ENCODE measurements at places on chromosomes 4 and X. TPM values are rescaled to one million over a fixed set of nuclear protein-coding genes. Genes with fewer than 3 reads are reported as not detected.
A peak's percentile ranks its signal among the peaks of the same experiment; 100 is the strongest.

Gene OFD1
- total RNA-seq = 14.3 TPM

DNA sequence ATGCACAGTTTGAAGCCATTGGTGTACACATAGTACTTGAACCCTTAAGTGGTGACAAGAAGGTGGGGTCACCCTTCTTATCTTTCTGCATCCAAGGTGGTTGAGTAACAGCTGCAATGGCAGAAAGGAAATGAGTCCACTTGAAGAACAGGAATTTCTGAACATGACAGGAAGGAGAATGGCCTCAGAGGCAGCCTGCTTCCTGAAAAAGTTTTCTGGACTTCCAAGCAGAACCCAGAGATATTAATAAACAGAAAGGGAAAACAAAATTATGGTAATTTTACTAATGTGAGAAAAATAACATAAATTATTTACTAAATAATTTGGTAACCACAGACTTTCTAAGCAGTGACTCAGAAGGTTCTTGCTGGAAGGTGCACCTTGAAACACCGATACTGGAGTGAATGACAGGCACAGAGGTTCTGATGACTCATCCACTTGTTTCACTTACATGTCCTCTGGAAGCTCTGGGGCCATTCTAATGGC, 119.9 kb upstream of the HS3ST1 start:
- DNase-seq = no peak

GRCh38 chr4:137685357-137685756, 153.1 kb upstream of the PCDH18 start:
- DNase-seq = no peak

Gene TMEM150C
- 0.42 TPM for total RNA-seq

- no peak for DNase-seq
Measured at GRCh38 chrX:110684653-110685052, 111.0 kb downstream of the CHRDL1 start.

Gene TLR2
- total RNA-seq = 0.73 TPM

DNA sequence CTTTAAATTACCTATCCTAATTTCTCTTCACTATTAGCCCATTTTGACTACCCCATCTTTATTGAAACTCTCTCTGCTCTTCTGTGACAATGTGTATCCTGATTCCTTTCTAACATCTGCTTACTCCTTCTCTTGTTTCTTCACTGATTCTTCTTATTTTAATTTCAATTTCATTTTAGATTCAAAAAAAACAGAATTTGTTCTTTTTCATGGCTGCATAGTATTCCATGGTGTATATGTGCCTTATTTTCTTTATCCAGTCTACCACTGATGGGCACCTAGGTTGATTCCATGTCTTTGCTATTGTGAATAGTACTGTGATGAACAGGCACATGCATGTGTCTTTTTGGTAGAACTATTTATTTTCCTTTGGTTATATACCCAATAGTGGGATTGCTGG, 120.0 kb upstream of the VAMP7 start:
- no peak for DNase-seq

DNA sequence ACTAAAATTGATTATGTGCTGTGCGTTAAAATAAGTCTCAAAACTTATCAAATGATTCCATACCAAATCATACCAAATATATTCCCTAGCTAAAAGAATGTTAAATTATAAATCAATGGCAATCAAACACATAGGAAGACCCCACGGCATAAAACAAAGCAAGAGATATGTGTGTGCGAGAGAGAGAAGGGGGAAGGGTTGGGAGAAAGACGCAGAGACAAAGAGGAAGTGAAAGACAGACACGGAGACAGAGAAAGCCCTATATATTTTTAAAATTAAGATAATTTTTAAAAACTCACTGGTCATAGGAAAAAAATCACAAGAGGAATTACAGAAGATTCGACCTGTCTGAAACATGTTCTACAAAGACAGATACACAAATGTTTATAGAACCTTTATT, 371.4 kb downstream of the NLGN4X start:
- no peak for DNase-seq

DNA sequence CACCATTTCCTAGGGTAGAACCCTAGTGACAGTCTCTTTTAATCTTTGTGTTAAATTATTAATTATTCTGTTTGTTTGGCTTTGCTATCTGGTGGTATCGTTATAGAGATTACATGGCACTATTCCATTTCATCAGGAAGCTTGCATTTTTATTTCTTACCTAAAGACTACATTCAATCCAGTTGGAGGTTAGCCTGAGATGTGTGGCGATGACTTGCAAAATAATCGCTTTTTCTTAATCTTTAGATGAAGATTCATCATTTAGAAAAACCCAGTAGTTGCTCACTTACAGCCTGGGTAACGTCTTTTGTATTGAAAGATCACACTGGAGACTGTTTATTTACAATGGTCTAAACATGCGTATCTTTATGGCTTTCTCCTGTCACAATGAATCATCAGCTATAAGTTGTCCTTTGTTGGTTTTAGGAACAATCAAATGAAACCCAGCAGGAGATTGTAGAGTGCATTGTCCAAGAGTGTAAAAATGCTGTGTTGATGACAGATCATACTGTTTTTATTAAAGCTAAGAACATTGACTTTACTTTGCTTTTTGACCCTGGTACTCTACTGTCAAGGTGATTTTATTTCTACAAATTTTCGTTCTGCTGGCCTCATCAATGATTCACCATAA, 281.7 kb upstream of the PITX2 start:
- DNase-seq = no peak

GRCh38 chr4:7929118-7929951, 10.3 kb downstream of the AFAP1 start:
- peak; percentile 56 for DNase-seq

DNA sequence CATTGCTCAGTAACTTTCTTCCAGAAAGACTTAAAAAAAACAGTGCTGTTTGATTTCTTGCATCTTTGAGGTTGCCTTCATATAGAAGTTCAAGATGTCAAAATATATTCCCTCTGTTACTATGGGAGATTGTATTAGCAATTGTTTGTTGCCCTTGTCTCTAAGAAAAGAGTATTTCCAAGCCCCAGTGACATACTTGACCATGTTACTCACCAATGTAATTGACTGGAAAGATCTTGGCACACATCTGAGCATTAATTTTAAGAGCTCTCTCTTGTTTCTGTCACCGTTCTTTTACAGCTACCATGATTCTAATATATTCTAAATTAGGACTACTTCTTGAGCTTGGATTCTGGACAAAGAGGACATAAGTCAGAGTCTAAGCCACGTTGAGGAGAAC, 902.7 kb upstream of the EPHA5 start:
- no peak for DNase-seq

- peak; percentile 79 for DNase-seq
Measured at GRCh38 chrX:1391370-1391706, 575 bp downstream of the SLC25A6 start.

- DNase-seq = no peak
Measured at GRCh38 chrX:42976746-42977366, 198.9 kb upstream of the PPP1R2C start.

Gene PNMA6E
- not detected for total RNA-seq

- no peak for DNase-seq
Measured at GRCh38 chrX:108696690-108697089, 39.7 kb downstream of the IRS4 start.

- DNase-seq = no peak
Measured at GRCh38 chr4:171601091-171601490, 212.1 kb upstream of the GALNTL6 start.

DNA sequence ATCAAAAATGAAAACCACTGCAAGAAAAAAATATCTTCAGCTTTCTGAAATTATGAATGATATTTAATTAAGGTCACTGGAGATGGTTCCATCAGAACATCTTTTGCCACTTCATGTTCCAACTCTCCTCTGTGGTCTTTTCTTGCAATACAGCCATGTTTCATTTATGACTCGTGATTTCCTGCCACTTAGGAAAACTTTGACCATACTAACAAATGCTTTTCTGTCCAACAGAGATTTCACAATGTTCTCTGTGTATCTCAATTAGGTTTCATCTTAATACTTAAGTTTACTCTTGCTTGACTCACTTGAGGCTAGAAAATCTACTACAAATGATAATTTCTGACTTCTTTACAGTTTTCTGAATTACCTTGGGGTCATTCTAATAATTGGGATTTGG, 330.9 kb downstream of the CXXC4 start:
- DNase-seq = no peak

- DNase-seq = no peak
Measured at GRCh38 chrX:120791013-120791643, 84.5 kb downstream of the CT47B1 start.

- DNase-seq = peak; percentile 93
Measured at GRCh38 chrX:30992381-30992904, 79.4 kb downstream of the FTHL17 start.

Data from HepG2 (cell line).